ENCODE measurements at places on chromosomes 6 and 20. TPM values are rescaled to one million over a fixed set of nuclear protein-coding genes. Genes with fewer than 3 reads are reported as not detected.

Gene HLA-DOA
- 3.8 TPM for total RNA-seq

Gene SIRPA
- total RNA-seq: 39.8 TPM

Gene BEND6
- 1.4 TPM for total RNA-seq

Gene CD83
- 1.2 TPM for total RNA-seq

Gene BTN2A1
- total RNA-seq: 22.9 TPM

Gene LINC00237
- not detected for total RNA-seq

Gene TREML1
- 0.32 TPM for total RNA-seq

Gene GSTA1
- not detected for total RNA-seq

Gene GRM1
- under 0.01 TPM for total RNA-seq

Gene NOTCH4
- 16.6 TPM for total RNA-seq

Gene FHL5
- 14.4 TPM for total RNA-seq

Gene SASH1
- 82.8 TPM for total RNA-seq

Gene MTO1
- 38.6 TPM for total RNA-seq

Gene CNKSR3
- 23.9 TPM for total RNA-seq

Gene MDC1
- 11.5 TPM for total RNA-seq

Gene HTR1E
- 0.19 TPM for total RNA-seq

Gene IBTK
- 38.6 TPM for total RNA-seq

Gene BPI
- total RNA-seq: not detected

Gene HLA-F
- 58.7 TPM for total RNA-seq

Gene PSMB8
- 38.4 TPM for total RNA-seq

Gene NRM
- 4.6 TPM for total RNA-seq

Gene NKAPL
- total RNA-seq: 6.7 TPM

Gene ZNF334
- 0.50 TPM for total RNA-seq

Gene KCNK16
- total RNA-seq: not detected

Gene TBXT
- not detected for total RNA-seq

Gene GPX5
- not detected for total RNA-seq

Gene SLC25A27
- 22.3 TPM for total RNA-seq

Gene CASS4
- total RNA-seq: 6.6 TPM

Gene SEMG1
- total RNA-seq: not detected

Gene APCDD1L
- 1.7 TPM for total RNA-seq

Gene SLPI
- 70.1 TPM for total RNA-seq

Gene ETV7
- 0.71 TPM for total RNA-seq

Gene CDSN
- not detected for total RNA-seq

Gene EDN1
- 29.1 TPM for total RNA-seq

Gene MYT1
- not detected for total RNA-seq

Gene PDYN
- not detected for total RNA-seq

Gene NR2E1
- total RNA-seq: not detected

Gene SLC26A8
- not detected for total RNA-seq

Gene DYNLT1
- 90.7 TPM for total RNA-seq

Gene RAD21L1
- not detected for total RNA-seq

Gene COX4I2
- total RNA-seq: 7.1 TPM

Gene COL11A2
- 1.1 TPM for total RNA-seq

Gene ELOVL2
- 0.42 TPM for total RNA-seq

Gene GPLD1
- total RNA-seq: 5.3 TPM

Gene LHFPL5
- not detected for total RNA-seq

Gene COL9A3
- 22.9 TPM for total RNA-seq

Gene ENPP1
- 20.7 TPM for total RNA-seq

Gene KIF13A
- total RNA-seq: 63.8 TPM

Gene NANP
- 3.9 TPM for total RNA-seq
